Activated CD4-positive, alpha-beta memory T cell treated with anti-CD3 and anti-CD28 coated beads for 36 hours (primary cell): ENCODE measurements at places on chromosomes 1 and 21. TPM values are rescaled to one million over a fixed set of nuclear protein-coding genes. Genes with fewer than 3 reads are reported as not detected.

GRCh38 chr1:231384696-231385415 is 37.2 kb downstream of the EGLN1 start:
- DNase-seq = no peak

GRCh38 chr1:23555986-23556634 is 3.2 kb downstream of the ID3 start:
- DNase-seq = no peak

DNA sequence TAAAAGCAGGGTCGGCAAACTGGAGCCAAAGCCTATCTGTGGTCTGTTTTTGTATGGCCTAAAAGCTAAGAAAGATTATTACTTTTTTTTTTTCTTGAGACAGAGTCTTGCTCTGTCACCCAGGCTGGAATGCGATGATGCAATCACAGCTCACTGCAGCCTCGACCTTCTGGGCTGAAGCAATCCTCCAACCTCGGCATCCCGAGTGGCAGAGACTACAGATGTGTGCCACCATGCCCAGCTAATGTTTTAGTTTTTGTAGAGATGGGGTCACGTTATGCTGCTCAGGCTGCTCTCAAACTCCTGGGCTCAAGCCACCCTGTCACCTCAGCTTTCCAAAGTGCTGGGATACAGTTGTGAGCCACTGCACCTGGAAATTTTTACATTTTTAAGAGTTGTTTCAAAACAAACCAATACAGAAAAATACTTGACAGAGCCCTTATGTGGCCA is 6.5 kb upstream of the GLRX2 start:
- no peak for DNase-seq

DNA sequence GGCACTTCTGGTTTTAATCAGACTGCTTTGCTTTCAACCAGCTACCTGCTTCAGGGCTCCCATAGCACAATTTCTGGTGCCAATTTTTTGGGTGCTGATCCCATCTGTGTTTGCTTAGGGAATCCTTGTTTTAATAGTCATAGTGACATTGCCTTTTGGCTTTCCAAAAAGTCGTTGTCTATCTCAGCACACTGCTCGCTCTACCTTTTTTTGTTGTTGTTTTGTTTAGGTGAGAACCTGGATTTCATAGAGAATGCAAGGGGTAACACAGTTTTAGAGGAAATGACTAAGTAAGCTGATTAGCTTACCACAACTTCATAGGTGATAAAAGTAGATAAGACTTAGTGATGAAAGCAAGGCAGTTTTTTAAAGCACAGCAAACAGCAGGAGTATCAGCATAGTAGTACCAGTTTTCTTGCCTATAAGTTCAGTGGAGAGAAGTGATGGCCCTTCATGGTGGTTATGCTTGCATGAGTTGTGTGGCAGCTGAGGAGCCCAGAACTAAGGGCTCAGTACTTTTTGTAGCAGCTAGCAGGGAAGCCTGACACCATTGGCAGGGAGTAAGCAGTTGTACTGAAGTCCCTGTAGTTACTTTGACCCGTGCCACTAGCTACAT is 31.3 kb downstream of the NEK7 start:
- no peak for DNase-seq

DNA sequence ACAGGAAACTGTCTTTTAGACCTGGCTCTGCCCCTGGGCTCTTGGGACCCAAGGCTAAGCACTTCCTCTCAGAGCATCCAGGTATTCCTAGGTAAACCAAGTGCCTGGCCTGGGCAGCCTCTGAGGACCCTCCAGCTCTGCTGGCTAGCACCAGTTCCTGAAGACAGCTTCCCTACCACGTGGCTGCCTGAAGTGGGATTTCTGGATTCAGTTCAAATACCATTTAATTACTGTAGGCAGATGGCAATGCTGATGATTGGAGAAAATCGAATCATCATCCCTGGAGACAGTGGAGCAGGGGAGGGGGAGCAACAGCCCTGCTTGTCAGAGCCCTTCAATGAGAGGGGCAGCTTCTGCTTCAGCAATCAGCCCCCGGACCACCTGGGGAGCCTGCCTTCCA is 11.9 kb downstream of the KIF21B start:
- no peak for DNase-seq

GRCh38 chr1:114021665-114022099 is 42.4 kb downstream of the OLFML3 start:
- DNase-seq = no peak

DNA sequence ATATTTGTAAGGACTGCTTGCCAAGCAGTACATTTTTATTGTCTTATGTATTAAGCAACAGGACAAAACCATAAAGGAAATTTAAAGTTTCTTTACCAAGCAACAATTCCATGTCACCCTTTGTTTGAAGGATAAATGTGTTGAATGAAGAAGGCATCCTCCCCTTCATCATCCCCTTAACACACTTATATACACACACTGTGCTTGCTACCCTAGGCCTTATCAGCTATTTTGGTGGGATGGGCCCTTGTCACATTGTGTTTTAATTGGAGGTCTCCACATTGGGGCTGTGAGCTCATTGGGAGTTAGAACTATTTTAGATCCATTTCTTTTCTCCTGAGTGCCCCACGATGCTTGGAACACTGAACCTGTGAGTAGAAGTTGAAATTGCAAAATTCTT is 1.9 kb downstream of the VANGL1 start:
- no peak for DNase-seq

- no peak for DNase-seq
Measured at GRCh38 chr1:19682257-19682656, 17.6 kb downstream of the HTR6 start.

DNA sequence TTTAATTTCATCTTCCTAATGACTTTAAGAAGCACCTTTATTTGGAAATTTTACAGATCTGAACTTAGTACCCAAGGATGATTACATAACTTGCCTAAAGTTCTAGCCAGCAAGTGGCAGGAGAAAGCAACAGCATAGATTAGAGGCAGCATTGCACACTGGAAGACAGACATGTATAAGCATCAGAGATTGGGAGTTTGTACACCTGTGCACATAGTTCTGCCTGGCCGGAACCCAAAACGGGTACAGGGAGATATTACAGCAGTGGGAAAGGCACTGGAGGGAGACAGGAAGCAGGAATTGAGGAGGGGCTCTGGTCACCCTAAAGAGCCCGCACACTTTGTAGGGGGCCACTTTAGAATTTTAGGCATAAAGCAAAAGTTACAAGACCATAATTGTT is 19.3 kb downstream of the GBP6 start:
- DNase-seq = no peak

- no peak for DNase-seq
Measured at GRCh38 chr1:6111571-6111970, 65.9 kb downstream of the KCNAB2 start.

DNA sequence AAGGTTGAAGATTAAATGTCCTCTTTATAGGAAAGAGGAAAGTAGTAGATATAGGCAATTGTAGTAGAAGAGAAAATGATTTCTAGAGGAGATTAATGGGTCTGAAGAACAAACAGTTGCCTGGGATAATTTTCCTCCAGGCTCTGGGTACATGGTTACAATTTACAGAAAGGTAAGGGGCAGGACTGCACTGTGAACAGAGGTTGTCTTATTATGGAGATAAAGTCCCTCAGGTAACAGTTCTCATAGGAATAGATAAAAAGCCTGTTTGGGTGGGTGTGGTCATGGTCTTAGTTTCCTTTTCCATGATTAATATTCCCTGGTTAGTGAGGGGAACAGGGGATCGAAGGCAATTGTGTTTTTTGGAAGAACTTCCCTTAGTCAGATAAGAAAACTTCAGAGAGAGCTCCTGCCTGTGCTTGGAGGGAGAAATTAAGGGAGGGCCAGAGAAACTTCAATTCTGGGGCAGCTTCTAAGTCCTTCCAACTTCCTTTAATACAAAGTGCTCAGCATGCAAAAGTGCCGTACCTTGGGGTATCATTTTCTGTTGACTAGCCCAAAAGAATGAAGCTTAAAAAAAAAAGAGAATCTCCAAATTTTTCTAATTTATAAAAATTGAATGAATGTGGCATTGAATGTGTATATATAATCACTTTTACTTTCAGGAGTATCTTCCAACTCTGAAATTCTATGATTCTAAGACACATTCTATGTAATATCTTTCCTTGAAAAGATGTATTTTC is 295.4 kb upstream of the USP25 start:
- DNase-seq = no peak

DNA sequence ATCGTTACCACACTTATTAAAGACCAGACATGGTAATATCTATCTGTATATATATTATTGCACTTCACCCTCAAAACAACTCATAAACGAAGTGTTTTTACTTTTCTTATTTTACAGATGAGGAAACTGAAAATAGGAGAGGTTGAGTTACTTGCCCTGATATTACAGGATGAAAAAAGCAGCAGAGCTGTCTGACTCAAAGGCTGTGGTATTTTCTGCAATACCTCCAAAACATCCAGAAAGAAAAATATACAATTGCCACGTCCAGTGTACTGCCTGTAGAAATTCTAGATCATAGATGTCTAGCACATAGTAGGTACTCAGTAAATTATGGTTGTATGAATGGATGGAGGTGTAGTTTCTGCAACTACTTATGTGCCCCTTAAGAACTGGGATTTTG is 5.2 kb upstream of the TARBP1 start:
- no peak for DNase-seq

DNA sequence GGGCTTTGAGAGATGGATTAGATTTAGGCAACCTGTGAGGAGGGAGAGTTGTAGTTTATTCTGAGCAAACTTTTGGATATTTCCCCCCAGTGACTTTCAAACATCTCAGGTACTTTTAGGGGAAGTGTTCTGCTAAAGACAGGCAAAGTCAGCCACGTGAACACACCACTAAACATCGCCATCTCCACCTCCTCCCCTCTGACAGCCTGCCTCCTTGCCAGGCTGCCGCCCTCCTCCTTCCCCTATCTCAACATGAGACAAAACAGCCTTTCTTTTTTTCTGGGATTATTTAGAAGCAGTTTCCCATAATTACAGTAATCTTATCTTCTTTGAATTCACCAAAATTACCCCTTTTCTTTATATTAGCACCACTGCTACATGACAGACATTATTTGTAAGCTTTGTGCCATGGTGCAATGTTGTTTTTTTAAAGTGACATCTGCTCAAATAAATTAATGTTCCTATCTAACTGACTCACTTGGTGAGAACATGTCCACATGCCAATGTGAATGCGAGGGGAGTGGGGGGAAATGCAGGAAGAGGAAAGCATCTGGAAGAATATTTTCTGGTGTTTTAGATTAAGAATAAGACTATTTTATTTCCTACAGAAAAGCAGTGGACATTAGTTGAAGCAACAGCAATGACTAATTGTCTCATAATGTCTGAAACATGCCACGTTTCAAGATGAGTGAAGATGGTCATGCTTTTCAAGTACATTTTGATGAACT is 147.8 kb upstream of the ATP1B1 start:
- DNase-seq = no peak

- no peak for DNase-seq
Measured at GRCh38 chr1:81071072-81071858, 729.5 kb upstream of the ADGRL2 start.

DNA sequence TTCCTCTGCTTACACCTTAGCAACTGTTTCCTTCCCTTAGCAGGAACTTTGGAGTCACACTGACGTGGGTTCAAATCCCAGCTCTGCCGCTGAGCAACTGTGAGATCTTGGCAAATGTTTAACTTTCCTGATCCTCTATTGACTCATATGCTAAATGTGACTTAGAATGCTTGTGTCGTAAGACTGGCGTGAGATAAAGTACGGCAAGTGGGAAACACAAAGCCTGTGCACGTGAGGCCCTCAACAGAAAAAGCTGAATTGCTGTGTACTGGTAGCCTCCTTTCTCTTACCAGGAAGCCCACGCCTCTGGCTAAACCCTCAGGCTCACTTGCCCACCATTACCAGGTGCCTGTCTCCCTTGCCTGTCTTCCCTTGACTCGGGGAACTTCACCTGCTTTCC is 135.4 kb upstream of the TNR start:
- no peak for DNase-seq

DNA sequence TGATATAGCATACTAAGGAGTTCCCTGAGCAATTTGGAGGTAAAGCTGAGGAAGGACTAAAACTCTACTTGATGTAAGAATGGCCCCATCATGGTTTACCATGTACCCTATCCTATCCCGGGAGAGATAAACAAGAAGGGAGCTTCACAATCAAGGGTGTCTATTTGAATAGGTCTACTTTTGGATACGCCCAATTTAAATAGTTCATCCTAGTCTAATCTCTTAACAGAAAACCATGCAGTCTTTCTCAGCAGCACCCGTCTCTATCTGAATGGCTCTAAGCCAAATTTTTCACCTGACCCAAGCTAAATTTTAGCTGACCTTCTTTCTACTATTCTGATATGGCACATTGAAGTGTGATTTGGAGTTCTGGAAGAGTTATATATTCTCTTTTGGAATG is 122.0 kb downstream of the TNNI3K start:
- no peak for DNase-seq

DNA sequence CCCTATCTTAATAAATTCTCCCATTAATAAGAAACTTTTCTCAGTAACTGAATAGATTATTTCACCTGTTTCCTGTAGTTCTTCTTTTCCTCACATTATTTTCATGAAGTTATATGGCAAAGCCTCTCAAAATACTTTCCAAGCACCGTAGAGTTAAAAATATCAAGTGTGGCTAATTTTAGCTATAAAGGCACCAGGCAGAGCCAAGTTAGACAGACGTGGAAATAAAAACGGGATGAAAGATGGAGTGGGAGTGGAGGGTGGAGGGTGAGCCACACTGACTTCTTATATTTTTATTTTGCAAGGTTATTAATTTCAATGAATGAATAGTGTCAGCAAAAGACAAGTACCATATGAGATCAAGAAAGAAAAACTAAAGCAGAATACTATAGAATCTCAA is 71.7 kb downstream of the ENAH start:
- DNase-seq = no peak

DNA sequence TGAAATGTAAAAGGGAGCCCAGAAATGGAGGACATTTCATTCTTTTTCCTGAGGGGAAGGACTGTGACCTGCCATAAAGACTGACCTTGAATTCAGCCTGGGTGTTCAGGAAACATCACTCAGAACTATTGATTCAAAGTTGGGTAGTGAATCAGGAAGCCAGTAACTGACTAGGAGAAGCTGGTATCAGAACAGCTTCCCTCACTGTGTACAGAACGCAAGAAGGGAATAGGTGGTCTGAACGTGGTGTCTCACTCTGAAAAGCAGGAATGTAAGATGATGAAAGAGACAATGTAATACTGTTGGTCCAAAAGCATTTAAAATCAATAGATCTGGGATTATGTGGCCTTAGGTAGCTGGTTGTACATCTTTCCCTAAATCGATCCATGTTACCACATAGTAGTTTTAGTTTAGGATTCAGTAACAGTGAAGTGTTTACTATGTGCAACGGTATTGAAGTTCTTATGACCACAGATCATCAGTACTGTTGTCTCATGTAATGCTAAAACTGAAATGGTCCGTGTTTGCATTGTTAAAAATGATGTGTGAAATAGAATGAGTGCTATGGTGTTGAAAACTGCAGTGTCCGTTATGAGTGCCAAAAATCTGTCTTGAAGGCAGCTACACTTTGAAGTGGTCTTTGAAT is 2.9 kb downstream of the RGS2 start:
- no peak for DNase-seq

The CNR2 gene
- total RNA-seq = not detected

The C1orf185 gene
- not detected for total RNA-seq

The LIN28A gene
- total RNA-seq = not detected

The NID1 gene
- 0.05 TPM for total RNA-seq

The WNT9A gene
- total RNA-seq = 0.07 TPM

The USP16 gene
- total RNA-seq = 42.1 TPM

The TMEM200B gene
- 2.1 TPM for total RNA-seq

The FAM3B gene
- total RNA-seq = not detected

The TXLNA gene
- 77.4 TPM for total RNA-seq
